ENCODE measurements at places on chromosomes 16 and 17. TPM values are rescaled to one million over a fixed set of nuclear protein-coding genes. Genes with fewer than 3 reads are reported as not detected.

Gene RND2
- 10.9 TPM for total RNA-seq

Gene TBC1D3H
- total RNA-seq: not detected

Gene ALOX15B
- total RNA-seq: not detected

Gene CCDC92B
- total RNA-seq: 0.31 TPM

Gene KRTAP4-4
- not detected for total RNA-seq

Gene C16orf89
- total RNA-seq: not detected

Gene RASD1
- total RNA-seq: not detected

Gene KAT2A
- 26.3 TPM for total RNA-seq

Gene PSME3IP1
- 46.6 TPM for total RNA-seq

Gene IL21R
- not detected for total RNA-seq

Gene CACNG1
- total RNA-seq: not detected

Gene TMEM204
- not detected for total RNA-seq

Gene STAC2
- not detected for total RNA-seq
